ENCODE measurements at places on chromosomes 3 and 15.

- no peak for DNase-seq
Observed at GRCh38 chr15:20280933-20281463, 260.6 kb downstream of the GOLGA6L6 start.

GRCh38 chr3:108459225-108459624 lies 51.2 kb downstream of the MYH15 start:
- no peak for DNase-seq

GRCh38 chr15:39499042-39499441 lies 81.8 kb upstream of the THBS1 start:
- DNase-seq = no peak

DNA sequence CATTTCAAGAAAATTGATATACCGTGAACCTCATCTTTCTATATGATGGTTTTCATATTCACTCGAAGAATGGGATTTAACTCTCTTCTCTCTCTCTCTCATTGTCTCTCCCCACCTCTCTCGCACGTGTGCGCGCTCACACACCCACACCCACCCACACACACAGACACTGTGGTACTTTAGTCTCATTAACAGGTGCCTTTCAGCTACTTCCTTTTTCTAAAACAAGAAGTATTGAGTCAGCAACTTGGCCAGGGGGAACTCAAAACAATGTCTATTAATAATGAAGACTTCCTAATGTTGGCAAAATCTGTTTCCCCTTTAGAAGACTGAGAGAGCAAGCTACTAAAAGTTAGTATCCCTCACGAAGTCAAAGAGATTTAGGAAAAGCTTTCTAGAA lies 150.7 kb downstream of the TMCO5A start:
- no peak for DNase-seq

DNA sequence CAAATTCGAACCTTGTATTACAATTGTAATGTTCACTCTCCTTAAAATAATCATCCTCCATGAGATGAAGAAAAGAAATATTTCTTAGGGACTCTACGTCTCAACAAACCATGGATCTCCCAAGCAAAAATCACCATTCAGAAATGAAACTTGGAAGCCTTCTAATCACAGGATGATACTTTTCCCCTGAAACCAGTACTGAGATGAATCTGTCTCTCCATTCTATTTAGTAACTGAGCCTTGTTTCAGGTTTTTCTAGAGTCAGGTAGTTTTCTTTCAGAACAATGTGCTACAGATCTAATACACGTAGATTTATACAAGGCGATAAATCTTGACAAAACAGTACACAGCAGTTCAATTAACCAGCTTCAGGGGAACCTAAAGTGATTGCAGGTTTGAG lies 660.1 kb upstream of the CBLB start:
- no peak for DNase-seq

All from HFF-Myc (cell line).